Stimulated activated CD4-positive, alpha-beta T cell treated with anti-CD3 and anti-CD28 coated beads, Interleukin-2, amount 100 ng/mL, for 24 hours (primary cell): ENCODE measurements at places on chromosomes 6 and 20.

GRCh38 chr6:10417681-10418104 lies 2.8 kb upstream of the TFAP2A start:
- no peak for DNase-seq

GRCh38 chr20:46176739-46177378 lies 58.7 kb downstream of the CD40 start:
- no peak for DNase-seq

GRCh38 chr6:169320013-169320412 lies 66.4 kb upstream of the THBS2 start:
- no peak for DNase-seq

DNA sequence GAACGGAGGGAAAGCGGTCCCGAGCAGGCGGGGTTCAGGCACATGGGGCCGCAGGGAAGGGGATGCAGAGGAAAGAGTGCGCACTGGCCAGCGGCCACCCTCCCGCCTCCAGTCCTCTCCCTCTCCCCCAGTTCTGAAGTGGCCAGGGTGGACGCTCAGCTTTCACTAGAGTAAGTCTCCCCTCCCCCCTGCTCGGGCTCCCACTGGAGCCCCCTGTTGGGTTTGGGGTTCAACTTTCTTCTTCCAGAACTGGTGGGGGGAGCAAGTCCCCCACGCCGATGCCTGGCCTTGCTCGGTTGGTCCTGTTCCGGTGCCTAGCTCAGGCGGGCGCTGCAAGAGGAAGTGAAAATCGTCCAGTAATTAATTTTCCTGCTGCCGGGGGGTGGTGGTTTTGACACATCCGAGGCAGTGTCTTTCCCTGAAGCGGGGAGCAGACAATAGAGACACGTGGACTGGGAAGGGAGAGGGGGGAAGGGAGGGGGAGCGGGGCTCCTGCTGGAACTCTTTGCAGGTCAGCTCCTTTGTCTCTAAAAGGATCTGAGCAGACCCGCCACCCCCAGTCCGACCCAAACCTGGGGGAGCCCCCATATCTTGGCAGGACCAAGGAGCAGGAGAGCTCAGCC lies 824 bp upstream of the SCRT2 start:
- no peak for DNase-seq

DNA sequence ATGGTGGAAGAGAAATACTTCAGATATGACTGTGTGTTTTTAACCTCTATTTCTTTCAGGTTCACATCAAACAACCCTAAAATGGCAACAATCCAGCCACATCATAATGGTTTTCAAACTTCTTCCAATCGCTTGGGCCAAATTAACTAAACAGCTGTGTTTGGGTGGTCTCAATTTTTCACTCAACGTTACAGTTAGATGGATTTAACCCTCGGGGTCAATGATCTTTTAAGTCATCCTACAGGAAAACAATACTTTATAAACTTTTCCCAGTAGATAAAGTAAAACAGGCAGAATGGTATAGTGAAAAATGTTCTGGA lies 60.4 kb downstream of the EPB41L2 start:
- DNase-seq = no peak

DNA sequence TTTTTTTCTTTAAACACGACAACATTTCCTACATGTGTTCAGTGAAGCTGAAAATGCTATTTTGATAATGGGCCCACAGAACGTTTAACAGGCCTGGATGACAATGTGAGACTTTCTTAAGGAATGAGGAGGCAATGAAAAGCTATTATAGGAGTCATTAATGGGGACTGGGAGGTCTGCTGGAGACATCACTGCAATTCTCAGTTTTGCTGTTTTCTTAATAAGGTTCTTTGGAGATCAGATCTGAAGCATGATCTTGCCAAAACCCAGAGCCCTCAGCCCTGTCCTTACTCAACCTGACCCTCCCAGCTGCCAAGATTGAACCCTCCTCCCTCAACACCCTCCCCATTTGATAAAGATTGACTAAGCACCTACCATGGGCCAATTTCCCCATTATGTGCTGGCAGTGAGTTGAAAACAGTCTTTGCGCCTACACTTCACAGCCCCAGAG lies 353.1 kb downstream of the MAFB start:
- no peak for DNase-seq

DNA sequence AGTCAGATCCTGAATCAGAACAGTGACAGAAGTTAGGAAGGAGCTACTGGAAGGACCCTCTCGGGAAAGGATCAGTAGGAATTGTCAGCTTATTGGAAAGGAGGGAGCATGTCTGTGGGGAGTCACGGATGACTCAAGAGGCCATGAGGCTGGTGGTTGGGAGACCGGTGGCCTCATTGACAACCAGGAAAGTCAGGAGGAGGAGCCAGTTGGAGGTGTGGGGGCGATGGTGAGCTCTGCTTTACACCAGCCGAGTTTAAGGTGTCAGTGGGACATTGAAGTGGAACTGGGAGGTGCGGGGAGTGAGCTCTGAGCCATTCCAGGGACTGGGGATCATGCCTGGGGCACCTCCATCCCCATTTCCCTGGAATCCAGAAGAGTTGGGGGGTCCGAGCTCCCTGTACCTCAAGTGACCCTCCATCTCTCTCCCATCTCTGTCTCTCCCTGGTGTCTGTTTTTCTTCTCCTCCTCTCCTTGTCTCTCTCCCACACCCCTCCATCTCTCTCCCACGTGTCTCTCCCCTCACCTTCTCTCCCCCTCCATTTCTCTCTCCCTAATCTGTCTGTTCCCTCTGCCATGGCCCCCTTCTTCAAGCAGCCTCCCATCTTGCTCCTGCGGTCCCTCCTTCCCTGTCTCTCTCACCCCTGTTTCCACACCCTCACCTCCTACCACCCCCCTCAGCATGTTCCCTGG lies 14.3 kb upstream of the ZBTB9 start:
- DNase-seq = no peak

DNA sequence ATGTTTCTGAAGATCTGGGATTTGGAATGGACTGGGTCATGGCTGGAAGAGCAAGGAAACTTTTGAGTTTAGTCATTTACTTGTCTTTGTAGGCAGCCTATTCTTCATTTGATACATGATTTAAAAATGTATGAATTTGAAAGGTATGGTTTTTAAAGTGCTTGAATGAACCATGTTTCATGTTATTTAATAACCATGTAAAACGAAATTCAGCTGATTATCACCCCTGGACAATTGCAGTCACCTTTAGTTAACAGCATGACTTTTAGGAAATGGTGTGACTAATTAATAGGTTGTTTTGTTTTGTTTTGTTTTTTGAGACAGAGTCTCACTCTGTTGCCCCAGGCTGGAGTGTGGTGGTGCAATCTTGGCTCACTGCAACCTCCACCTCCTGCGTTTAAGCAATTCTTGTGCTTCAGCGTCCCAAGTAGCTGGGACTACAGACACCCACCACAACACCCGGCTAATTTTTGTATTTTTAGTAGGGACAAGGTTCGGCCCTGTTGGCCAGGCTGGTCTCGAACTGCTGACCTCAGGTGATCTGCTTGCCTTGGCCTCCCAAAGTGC lies 2.1 kb downstream of the STX11 start:
- DNase-seq = no peak

- no peak for DNase-seq
These were observed 6.6 kb downstream of the PRSS35 start for GRCh38 chr6:83518816-83519480.

- no peak for DNase-seq
These were observed 229.8 kb downstream of the ZMYND8 start for GRCh38 chr20:47126709-47127108.

- no peak for DNase-seq
These were observed 105.5 kb downstream of the TULP4 start for GRCh38 chr6:158417760-158418098.

GRCh38 chr6:169421586-169422264 lies 168.1 kb upstream of the THBS2 start:
- no peak for DNase-seq

- no peak for DNase-seq
These were observed 467.1 kb downstream of the HDGFL1 start for GRCh38 chr6:23036406-23036983.

GRCh38 chr6:32196682-32197616 lies 4.5 kb upstream of the GPSM3 start:
- DNase-seq = no peak
